ENCODE measurements at places on chromosomes 4 and X.

DNA sequence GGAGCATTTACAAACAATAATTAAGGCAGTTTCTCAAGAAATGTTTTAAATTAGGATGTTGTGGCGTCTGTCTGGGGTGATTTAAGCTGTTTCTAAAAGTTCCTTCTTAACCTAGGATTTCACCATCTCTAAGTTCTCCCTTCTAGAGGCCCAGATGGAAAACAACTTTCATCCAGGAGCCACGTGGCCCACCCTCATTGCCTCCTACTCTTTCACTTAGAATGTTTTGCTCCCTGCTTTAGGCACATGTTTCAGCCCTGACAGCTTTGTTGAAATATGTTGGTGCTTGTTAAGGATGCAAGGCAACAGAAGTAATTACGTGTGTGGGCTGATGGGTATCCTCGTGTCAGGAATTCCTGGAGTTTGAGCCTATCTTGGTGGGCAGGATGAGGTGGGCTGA is 131.3 kb downstream of the GUCY2F start:
- no peak for DNase-seq

DNA sequence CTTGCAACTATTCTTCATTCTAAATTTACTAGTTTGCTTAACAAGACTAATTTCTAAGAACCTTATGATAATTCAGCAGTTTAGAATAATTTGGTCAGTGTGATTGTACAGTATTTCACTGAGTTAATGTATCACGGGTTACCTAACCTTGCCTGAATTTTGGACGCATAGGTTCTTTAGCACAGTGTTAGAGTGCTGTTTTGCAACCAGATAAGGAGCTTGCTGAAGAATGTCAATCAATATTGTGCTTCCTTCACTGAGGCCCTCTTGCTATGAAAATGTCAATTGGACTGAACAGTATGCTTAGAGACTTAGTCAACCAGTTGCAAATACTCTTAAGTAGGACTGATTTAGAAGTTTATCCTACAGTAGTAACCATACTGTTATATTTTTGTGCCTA is 19.6 kb downstream of the VAMP7 start:
- DNase-seq = no peak

DNA sequence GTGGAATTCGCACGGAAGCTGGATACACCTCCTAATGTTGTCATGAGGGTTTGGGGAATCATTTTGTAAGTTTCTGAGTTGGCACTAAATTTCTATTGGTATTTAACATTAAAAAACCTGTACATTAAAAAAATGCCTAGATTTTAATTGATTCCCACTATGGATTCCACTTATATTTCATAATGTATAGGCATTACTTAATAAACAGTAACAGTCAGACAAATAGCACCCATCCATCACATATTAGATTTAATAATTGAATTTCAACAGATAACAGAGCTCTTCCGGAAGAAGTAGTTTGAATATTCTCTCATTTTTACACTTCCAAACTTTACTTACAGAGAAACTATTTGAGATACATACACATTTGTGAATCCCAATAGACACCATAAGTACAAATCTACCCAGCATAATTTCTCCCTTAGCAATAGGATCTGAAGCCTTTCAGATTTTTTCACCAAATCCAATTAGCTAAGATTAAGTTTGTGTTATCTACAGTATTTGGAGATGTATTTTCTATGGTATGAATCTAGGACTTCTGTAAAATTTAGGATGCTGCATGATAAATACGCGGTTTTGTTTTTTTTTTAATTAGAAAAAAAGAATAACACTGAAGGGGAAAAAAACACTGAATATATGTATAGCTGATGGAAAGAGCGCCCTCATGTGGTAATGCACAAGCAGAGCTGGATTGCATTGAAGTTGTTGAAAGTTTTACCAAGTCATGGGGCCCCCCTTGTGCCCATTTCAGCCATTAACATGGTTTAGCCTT is 12.2 kb upstream of the ODAM start:
- peak; percentile 24 for DNase-seq

DNA sequence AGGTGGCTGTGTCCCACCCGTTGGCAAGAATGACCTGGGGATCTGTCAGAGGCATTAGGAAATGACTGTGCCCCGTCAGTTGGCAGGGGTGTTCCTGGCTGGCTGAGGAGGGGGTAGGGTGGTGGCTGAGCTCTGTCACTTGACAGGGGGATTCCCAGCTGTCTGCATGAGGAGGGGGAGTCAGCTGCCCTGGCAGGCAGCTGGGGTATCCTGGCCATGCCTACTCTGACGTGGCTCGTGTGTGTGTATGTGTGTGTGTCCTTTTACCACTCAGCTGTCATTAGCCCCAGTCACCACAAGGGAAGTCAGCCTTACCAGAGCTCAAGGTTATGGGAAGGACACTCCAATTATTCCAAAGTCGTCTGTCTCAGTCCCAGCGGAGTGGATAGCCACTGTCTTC is 93.2 kb downstream of the EFNB1 start:
- DNase-seq = no peak

DNA sequence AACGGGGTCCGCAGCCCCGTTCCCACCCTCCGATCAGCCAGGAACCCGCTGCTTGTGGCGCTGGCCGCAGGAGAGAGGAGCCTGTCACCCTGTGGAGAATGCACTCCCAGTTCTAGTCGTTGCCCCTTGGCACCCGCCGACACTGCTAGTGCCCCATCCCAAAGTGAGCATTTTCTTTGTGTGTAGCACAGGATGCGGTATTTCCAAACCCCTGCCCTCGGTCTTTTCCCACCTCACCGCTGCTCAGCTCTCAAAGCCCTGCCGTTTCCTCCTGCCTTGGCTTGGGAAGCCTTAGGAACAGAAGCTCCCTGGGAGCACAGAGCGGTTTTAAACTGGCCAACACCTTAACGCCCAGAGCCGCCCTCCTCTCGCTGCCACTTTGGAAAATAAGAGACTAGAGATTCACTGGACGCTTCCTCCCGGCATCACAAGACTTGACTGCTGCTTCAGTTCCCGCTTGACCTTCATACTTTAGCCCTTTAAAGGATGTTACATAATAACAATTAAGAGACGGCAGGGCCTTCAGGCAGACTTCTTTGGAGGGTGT is 772 bp downstream of the CYP4V2 start:
- peak; percentile 46 for DNase-seq

- DNase-seq = peak; percentile 54
These were observed 11.7 kb upstream of the CLDN34 start for GRCh38 chrX:9955506-9955905.

DNA sequence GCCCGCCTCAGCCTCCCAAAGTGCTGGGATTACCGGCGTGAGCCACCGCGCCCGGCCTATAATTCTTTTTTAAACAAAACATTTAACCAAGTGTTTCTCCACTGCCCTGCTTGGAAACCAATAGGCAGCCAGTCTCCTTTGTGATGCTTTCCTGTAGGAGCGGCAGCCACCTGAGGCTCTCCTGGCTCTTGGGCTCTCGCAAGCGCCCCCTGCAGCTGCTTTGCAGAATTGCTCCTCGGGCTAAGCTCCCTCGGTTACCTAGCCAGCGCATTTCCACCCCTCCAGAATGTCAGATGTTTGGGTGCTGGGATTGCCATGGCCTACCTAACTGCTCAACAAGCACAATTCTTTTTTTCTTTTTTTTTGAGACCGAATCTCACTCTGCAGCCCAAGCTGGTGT is 7.7 kb downstream of the S100P start:
- no peak for DNase-seq

GRCh38 chrX:38138900-38139299 is 81.8 kb downstream of the SRPX start:
- no peak for DNase-seq

DNA sequence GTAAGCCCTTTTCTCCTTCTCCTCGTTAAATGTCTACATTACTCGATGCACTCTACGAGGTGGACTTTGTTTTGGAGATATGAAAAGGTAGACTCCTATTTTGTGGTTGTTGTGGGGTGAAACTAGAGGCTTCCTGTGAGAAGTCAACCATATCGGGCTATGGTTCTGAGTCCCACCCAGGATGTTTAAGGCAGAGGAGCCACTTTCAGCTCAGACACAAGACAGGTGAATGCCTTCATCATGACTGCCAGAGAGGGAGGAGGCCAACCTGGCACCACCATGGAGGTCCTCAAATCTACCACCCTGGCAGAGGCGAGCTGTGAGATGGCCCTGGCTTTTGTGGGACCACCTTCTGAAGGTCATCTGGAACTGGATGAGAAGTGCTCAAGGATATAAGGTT is 154.4 kb upstream of the KLF3 start:
- no peak for DNase-seq

GRCh38 chrX:134840370-134840769 is 150.4 kb upstream of the SMIM10 start:
- DNase-seq = no peak

- DNase-seq = peak; percentile 26
These were observed 916 bp downstream of the MXRA5 start for GRCh38 chrX:3345281-3346191.
